ENCODE measurements at places on chromosomes 5 and 9.

GRCh38 chr9:73682789-73683188 lies 531.1 kb downstream of the ANXA1 start:
- DNase-seq = no peak

- no peak for DNase-seq
Measured at GRCh38 chr9:114643896-114644295, 13.7 kb downstream of the TEX53 start.

DNA sequence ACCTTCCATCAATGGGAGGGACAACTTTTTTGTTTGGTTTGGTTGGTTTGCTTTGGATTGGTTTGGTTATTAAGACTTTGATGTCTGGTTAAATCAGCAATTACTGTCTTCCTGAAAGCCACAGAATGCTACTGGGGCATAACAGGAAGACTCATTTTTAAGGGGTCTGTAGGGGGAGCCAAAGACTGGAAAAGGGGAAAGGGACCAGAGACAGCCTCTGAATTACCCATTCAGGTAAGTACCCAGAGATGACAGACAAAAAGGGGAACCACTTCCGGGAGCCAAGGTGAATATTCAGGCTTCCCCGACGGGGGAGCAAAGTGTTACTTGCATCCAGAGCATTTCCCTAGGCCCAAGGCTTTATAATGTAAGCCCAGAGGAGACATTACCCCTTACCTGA lies 4.6 kb upstream of the FEM1C start:
- no peak for DNase-seq

- no peak for DNase-seq
Measured at GRCh38 chr5:3509290-3509689, 86.3 kb upstream of the IRX1 start.

- DNase-seq = no peak
Measured at GRCh38 chr5:19531374-19531952, 456.5 kb downstream of the CDH18 start.

DNA sequence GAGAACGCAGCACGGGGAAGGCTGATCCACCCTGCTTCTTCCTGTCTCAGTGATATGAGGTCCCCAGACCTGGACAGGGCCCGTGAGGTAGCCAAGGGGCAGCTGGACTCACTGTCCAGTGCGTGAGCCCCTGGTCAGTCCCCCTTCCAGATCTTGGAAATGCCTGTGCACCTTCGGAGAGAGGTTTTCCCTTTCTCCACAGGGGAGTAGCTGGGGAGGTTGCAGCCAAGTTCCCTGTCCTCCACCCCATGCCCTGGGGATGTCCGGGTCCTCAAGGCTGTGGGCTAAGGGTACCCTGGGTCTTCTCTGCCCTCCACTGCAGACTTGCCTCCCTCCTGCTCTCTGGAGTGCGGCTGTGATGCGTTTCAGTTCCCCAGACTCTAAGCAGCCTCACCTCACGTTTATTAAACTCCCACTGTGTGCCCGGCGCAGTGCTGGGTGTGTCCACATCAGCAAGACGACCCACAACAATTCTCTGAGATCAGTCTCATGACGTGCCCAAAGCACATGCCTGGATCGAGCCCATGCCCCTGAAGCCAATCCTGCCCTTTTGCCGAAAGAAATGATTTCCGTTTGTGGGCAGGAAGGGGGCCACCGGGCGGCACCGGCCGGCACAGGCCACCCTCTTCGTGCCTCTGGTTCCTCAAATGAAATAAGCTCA lies 101.3 kb upstream of the PHYKPL start:
- DNase-seq = no peak

DNA sequence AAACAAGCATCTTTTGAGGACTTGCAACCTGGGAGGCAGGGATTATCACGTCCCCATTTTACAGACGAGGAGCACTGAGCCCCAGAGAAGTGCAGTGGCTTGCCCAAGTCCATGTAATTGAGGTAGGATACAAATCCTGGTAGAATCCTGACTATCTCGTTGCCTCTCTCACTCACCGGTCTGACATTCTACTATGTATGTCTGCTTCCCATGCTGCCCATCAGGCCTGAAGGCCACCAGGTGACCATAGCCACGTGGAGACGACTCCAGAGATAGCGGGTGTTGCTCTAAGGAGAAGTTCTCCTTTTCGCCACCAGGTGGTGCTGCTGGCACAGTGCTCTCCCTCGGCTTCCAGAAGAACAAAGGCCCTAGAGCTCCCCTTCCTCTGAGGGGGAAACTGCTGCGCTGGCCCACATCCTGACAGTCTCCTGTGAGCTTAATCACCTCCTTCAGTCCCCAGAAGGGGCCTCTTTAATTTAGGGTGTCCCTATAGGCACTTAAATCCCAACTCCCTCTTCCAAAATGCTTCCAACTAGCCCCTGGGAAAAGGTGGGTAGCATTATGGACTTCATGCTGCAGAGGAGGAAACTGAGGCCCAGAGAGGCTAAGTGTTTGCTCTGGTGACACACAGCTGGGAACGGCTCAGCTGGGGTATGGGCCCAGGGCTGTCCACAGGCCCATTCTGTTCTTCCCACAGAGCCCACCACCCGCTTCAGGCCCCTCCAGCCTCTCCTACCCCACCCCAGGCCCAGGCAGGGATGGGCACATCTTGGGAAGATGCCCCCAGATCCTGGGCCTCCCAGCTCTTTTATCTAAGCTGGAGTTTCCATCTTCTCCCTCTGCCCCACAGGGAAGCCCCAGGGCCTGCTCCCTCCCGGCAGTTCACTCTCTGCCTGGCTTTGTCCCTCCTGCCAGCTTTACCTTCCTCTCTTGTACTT lies 6.4 kb downstream of the SLC34A1 start:
- DNase-seq = peak; percentile 72

- no peak for DNase-seq
Measured at GRCh38 chr9:35826071-35826701, 2.3 kb downstream of the FAM221B start.

DNA sequence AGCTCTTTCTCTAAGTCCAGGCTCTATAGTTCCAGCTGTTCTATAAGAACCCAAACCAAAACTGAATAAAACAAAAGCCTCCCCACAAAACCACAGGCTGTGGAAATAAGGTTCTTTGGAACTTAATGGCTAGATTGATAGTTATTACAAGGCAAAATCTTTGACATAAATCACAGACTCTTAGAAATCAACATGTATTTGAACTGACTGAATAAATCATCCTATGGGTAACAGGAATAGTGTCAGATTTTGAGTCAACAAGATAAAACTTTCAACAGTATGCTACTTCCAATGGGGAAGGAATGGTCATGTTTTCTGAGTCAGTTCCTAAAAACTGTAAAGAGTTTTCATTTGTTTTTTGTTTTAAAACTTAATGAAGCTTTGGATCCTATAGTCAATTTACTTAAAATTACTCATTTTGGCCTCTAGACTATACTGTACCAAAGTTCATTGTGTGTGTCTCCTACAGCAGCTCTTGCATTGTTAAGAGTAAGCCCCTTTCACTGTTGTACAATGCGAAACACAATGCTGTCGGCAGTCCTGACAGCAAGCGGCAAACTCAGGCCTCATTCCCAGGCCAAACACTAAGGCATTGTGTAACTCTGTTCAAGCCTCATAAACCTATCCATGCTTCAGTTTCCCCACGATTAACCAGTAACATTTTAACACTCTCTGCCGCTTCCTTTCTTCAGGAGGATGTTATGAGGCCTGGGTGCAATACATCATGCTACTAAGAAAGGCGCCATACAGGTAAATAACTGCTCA lies 134.1 kb downstream of the ARL15 start:
- no peak for DNase-seq

DNA sequence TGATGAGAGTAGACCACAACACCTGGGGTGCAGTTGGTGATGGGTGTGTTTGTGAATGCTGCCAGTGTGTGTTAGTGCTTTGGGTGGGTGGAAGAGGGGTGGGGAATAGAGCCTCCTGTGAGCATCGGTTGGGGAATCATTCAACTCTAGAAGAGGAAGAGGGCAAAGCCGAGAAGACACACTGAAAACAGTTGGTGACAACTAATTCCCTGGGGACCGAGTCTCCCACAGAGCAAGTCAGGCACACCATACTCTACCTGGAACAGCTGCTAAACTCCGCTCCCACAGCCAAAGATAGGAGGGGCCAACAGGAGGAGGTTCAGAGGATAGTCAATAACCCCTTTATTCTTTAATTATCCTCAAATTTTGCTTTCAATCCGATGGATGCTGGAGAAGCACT lies 1.6 kb upstream of the ARHGEF39 start:
- no peak for DNase-seq

- no peak for DNase-seq
Measured at GRCh38 chr9:14131356-14132088, 182.4 kb downstream of the NFIB start.

DNA sequence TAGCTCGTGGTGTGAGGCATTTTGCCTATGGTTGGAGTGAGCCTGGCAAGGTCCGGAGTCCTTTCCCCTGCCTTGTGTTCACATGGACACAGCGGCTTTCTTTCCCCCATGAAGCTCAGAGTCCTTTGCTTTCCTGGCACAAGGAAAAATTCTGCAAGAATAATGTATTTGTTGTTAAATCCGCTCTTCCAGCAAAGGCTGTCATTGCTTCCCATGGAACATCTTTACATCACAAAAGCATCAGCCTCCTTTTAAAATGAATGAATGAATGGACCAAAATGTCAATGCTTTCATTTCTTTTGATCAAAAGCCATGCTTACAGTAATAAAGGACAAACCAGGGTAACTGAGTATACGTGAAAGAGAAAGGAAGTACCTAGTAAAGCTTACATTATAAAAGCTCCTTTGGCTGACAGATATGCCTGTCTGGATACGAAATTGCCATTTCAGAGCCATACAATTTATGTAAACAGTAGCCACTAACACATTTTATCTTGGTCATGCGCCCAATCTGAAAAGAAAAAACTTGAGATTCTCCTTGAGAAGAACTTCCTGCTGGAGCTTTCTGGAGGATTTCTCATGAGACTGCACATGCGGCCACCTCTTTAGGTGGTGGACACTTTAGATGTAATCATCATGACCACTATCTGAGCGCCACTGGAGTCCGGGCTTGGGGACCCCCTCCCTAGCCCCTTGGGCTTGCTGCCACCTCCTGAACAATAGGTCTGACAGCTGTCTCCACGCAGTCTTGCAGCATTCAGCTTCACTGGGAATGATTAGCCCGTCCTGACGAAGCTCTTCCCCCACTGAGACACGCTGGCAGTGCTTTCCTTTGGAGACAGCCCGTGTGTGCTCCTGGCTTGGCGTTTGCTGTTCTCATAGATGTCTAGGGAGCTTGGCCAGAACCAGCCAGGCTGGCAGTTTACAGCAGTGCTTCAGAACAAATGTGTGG lies 355.9 kb downstream of the ADAMTS6 start:
- no peak for DNase-seq

DNA sequence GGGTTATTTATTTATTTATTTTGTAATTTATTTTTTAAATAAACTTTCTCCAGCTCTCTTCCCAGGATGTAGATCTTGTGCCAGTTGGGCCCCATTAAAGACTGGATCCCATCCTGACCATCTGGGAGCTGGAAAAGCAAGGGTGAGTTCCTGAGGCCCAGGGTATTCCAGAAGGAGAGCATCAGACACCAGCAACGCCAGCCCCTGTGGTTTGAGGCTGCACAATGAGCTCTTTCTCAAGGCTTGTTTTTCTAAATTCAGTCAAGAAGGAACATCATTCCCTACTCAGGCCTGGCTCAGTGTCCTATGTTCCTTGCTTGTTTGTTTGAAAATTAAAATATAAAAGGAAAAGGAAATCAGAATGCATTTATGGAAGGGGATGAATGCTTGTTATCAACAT lies 313.3 kb downstream of the EBF1 start:
- DNase-seq = no peak

DNA sequence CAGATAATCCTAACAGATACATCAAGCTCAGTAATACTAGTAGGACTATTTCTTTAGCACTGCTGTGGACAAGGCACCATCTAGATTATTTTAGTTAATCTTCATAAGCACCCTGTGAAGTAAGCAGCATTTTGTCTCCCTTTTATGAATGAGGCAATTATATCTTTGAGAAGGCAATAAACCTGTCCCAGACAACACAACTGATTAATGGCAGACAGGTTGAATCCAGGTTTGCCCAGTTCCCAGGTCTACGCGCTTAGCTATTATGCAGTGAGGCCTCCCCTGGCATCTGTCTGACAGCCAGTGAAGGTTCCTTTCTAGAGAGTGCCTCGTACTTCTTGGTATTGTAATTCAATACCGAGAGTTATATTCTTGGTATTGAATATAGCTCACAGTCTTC lies 9.7 kb upstream of the LVRN start:
- no peak for DNase-seq

All from stimulated activated CD8-positive, alpha-beta memory T cell treated with anti-CD3 and anti-CD28 coated beads, Interleukin-4, amount 100 ng/mL, for 1 hour (primary cell).